ENCODE measurements at places on chromosomes 3 and 15.

DNA sequence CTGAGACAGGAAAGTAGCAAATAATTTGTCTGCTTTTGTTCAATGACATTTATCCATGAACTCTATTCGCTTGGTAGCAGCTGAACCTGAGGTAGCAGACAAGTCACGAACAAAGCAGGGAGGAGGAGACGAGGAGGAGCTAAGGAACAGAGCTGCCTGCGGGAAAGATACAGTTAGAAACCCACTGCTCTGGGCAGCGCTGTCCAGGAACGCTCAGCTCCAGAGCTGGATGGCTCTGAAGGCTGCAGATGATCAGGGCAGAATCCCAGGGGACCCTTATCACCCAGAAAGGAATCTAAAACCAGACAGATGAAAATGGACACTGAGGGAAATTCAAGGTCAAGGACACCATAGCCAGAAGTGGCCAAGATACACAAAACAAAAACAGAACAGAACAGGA is 257.8 kb downstream of the CD47 start:
- DNase-seq, result no peak

- DNase-seq, result no peak
These were observed 151.2 kb upstream of the UBE2E1 start for GRCh38 chr3:23654571-23654970.

DNA sequence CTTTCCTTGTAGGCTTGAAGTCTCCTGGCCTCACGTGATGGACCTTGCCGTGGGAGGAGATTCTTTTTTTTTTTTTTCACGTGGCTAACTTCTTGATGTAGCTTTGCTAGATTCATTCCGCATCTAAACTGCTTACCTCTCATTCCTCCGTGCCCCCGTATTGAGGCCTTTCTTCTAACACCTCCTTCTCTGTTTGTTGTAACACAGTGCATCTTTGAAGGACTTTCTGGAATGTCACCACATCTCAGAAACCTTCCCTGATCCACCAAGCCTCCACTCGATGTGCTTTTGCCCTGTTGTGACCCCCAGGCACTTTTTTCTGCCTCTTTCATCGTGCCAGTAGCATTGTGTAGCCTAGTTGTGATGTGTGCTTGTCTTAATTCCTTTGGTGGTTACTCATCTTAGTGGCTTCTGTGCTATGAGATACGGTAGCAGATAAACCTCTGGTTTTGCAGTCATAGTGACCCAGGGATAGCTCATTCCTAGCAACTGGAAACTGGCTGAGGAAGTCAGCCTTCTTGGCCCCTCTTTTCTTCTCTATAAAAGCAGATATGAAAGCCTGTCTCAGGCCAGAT is 1.6 kb upstream of the BNC1 start:
- DNase-seq, result peak; percentile 94

GRCh38 chr3:37554364-37554763 is 307.3 kb upstream of the CTDSPL start:
- no peak for DNase-seq

GRCh38 chr3:108552267-108553159 is 36.7 kb downstream of the CIP2A start:
- DNase-seq, result peak; percentile 23

DNA sequence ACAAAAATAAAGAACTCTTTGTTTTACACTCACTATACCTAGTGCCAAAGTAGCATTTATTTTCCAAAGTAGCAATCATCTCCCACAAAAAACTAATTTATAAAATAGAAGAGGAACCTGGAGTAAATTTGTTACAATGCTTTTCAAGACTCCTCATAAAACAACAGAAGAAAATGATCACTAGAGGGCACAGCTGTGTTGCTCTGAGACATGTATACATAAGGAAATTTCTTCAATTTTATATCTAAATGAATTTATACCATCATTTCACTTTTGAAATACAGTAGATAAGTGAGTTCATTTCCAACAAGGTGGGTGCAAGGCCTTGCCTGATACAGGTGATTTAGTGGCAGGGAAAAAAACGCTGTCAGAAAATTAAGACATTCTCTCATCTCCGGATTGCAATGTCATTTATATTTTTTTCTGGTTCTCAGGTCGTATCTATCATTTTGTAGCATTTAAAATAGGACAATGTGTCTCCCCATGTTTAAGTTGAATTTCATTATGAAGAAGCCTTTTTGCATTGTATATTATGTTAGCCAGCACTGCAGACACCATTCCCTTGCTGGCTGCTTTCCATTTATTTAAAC is 25.3 kb upstream of the ARHGEF26 start:
- DNase-seq, result no peak

GRCh38 chr15:62783303-62783957 is 259.1 kb upstream of the TPM1 start:
- DNase-seq, result peak; percentile 90

DNA sequence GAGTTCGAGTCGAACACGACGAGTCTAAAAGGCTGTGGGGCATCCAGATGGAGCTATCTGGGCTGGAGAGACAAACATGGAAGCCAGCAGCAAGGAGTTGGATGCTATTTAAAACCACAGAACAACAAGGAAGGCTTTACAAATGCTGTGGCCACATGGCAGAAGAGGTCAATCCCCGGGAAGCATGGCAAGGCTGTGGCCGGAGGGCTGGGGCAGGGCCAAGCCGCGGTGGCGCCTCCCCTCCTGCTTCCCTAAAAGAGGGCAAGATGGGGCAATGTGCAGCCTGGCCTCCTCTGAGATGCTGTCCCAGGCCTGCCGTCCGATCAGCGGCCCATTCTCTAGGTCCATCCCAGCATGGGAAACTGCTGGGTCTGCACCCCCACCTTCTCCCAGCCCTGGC is 139.1 kb downstream of the SRGAP3 start:
- no peak for DNase-seq

GRCh38 chr3:70550723-70551319 is 238.4 kb upstream of the MDFIC2 start:
- peak; percentile 18 for DNase-seq

All from astrocyte (in vitro differentiated cells and primary cell).